ENCODE measurements at places on chromosomes 5 and 9.
A peak's percentile ranks its signal among the peaks of the same experiment; 100 is the strongest.

DNA sequence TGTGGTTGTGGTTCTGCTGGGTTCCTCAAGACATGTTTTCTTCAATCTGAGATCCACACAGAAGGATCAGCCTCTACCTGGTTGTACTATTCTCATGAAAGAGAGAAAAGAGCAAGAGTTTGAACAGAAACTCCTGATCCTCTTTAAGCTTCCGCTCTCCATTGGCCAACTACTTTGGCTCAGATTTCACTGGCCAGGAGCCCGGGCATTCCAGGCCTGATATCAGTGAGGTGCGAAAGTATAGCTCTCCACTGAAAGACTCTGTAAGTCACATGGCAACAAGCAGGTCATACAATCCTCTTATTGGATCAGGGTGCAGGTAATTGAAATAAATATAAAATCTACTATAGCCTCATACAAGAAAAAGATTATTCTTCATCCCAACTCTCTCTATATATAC, 920.5 kb downstream of the TLE4 start:
- no peak for DNase-seq

DNA sequence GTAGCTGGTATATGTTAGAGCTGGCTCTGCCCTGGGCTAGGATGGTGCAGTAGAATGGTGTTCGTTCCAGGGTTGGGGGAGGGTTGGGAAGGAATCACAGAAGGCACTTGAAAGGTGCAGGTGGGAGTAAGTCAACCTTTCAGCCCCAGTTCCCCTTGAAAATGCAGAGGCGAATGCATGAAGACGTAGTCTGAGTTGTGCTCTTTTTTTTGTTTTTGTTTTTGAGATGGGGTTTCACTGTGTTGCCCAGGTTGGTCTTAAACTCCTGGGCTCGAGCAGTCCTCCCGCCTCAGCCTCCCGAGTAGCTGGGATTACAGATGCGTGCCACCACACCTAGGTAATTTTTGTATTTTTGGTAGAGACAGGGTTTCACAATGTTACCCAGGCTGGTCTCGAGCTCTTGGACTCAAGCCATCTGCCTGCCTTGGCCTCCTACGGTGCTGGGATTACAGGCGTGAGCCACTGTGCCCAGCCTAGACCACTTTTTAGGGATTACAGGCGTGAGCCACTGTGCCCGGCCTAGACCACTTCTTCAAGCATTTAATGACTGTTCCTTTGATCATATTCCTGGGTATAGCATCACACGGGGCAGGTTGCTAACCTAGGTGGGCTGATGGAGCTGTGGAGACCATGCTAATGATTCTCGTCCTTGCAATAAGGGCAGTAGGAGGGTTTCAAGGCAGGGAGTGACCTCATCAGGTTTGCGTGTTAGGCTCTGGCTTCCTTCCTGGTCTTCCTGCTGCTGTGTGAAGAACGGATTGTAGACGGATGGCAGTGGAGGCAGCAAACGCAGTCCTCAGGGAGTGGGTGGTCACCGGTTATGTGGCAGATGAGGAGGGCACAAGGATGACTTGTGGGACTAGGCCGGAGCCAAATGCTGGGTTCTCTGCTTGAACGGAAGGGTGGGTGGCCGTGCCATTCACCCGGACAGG, 13.7 kb downstream of the EHMT1 start:
- no peak for DNase-seq

DNA sequence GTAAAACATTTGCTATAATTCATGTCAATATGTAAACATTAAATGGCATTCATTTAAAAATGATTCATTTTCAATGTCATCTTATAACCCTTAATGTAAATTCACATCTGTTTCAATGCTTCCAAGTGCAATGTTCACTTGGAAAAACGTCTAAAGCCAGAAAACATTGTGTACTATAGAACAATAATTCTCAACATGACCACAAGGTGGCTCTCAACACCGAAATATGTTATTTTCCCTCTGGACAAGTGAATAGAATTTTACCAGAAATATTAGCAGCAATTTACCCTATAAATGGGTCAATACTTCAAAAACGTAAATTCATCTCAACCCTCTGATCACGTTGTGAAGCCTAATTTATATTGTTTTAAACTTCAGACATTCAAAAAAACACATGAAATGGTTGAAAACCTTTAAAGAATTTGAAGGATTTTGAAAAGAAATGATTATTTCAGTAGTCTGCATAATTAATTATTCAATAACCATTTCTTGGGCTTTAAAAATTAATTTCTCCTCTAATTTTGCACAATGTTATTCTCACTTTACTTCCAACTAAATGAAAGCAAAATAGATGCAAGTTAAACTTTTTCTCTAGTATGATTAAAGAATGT, 11.0 kb downstream of the CDH10 start:
- DNase-seq: no peak

GRCh38 chr5:141234109-141234667, 11.0 kb upstream of the PCDHB15 start:
- DNase-seq: no peak

GRCh38 chr5:34740389-34740806, 84.3 kb downstream of the RAI14 start:
- DNase-seq: no peak

DNA sequence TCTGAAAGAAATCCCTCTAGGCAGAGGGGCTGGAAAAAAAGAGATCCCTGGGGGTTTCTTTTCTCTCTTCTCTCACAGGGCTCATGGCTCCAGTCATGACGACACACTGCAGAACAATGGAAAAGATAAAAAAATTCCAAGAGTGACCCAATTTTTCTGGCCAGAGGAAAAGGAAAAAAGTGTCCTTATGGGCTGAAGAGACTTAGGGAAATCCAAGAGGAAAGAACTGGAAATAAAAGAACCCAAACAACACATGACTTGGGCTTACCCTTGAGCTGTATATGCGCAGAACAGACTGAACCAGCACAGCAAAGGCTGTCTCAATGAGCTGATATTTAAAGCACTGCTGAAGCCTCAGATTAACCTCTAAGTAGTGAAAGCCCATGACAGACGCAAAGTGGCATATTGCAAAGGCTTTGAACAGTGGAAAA, 102.4 kb downstream of the SMIM23 start:
- DNase-seq: no peak

GRCh38 chr5:146877783-146878475, 628 bp downstream of the PPP2R2B start:
- peak; percentile 38 for DNase-seq

DNA sequence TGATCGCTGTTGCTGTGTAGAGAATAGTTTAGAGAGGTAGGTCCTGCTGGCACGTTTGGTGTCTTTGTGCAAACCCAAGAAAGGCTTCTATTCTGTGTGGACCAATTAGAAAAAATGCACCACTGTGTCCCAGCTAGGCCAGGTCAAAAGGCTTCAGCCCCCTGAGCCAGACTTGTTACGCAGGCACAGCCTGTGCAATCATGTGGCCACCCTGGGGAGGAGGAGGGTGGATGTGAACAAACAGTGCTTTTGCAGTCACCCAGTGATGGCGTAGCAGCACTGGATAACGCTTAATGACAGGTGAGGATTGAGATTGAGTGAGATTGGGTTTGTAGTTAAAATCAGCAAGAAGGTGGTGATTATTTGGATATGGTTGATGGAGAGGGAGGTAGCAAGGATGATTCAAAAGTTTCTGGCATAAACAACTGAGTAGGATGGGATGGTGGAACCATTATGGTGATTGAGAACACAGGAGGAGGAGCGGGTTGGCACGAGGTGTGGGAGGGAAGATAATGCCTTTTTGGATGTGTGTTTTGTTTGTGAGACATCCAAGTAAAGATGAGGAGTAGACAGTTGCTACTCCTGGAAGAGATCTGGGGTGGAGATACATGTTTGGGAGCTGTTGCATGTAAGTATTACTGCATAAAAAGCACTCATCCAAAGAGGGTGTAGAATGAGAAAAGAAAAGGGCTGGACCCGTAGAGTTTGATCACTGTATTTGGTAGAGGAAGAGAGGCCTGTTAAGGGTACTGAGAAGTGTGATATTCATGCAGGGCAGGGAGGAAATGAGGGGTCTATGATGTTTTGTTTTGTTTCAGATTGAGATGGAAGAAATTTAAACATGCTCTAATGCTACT, 6.7 kb downstream of the GCNT1 start:
- no peak for DNase-seq

- DNase-seq: no peak
Observed at GRCh38 chr5:147874910-147875367, 3.6 kb upstream of the SCGB3A2 start.

DNA sequence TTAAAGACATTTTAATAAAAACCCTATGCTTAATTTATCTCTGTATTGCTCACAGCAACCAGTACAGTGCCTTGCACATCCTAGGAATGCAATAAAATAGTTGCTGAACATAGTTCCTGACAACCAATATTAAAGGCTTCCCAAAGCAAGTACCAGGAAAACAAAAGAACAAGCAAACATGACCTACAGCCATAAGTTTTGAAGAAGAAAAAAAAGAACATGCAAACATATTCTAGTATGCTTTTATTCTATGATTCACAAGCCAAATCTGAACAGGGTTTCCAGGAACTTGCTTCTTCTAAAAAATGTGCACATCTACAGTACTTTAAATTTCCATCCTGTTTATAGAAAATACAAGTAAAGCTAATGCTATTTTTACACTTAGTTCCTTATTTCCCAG, 4.5 kb downstream of the CEMIP2 start:
- DNase-seq: no peak

DNA sequence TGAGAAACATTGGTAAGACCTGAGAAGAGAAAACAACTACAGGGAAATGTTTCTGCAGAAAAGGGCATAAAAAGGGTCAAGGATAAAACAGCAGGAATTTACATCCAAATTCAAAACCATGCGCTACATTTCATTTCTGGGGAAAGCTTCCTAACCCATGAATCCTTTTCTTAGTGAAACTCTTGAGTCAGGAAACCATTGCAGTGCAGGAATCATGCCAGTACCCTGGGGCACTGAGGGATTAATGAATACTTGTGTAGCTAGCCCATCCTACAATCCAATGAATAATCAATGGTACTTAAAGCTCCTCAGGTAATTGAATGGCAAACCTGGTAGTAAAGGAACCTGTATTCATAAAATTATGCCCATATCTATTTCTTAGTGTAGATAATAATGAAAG, 580.5 kb downstream of the TLE1 start:
- no peak for DNase-seq

DNA sequence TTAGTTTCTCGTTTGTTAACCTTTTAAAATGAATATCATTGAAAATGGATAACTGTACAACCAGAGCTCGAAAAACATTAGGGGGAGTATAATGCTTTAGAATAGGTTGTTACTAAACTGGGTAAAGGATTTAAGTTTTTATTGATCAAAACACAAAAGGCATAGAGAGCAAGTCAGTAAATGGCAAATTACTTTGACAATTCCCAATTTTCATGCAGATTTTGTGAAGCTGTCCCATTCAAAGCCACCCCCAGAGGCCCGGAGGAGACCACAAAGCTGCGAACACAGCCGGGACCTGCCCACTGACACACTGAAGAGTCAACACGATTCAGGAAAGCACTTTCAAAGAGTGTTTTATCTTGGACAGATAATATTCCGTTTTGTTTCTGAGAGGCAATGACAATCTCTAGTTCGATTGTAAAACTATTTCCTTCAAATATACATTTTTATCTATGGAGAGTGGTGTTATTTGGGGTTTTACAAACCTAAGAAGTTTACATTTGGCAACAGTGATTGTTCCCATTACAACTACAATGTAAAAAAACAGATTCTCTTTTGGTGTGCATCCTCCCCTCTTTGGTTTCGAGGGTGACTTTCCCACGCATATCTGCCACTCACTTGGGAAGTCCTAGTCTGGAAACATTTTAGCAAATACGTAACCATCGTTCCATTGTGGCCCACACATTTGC, 182.6 kb upstream of the TBCA start:
- no peak for DNase-seq
